ENCODE measurements at places on chromosomes 6 and 20.

- no peak for DNase-seq
These were observed 174.5 kb downstream of the SOX4 start for GRCh38 chr6:21767891-21768648.

DNA sequence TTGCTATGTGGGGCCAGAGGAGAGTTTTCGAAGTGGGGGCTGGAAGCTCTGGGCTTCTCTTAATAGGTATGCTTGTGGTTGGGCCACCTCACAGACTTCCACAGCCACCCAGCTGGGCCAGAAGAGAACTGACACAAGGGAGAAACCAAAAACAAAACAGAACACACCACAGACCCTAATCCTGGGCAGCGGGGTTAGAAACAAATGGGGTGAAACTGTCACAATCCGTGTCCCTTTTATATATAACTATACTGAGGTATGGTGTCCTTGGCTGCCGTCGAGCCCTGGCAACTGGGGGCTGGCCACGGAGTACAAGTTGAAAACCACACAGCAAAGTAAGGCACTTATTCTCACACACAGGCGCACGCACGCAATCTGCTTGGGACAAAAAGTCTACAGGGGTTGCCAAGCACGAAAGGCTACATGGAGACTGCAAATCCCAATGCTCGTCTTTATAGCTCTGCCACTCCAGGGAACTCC is 78.3 kb downstream of the TRAM2 start:
- no peak for DNase-seq

- no peak for DNase-seq
These were observed 36.8 kb upstream of the CDKAL1 start for GRCh38 chr6:20497216-20498040.

DNA sequence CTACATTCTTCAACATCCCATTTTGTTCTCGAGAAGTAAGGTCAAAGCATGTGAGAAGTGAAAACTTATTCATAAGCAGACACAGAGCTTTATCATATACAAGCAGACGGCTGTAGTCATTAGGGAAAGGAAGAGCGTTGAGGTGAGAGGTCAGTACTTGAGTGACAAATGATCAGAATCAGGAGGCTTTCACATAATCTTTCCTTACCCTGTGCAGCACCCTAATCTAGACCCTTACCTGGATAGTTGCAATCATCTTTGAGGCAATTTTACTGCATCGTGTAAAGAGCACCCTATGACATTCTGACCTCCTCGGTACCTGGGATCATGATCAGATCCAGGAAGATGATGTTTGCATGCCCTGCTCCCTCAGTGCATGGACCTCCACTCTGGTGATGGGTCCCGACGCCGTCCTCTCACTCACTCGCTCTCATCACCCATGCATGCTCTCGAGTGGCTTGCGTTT is 62.7 kb downstream of the RNF182 start:
- DNase-seq, result no peak

DNA sequence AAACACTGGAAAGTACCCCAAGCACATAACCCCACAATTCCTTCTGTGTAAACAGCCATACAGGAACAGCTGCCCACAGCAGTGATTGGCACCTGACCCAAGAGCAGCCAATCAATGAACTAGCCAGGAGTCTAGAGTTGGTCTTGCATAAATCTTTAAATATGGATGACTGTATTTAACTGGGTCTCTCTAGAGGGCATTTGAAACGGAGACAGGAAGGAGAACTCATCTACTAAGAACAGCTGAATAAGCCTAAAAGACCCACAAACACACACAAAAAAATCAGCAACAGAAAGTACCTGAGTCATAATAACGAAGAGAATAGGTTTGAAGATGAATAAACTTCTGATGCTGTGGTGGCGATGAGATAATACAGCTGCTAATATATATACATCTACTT is 49.0 kb upstream of the ASF1A start:
- no peak for DNase-seq

- DNase-seq, result no peak
These were observed 77.0 kb upstream of the MAP3K7 start for GRCh38 chr6:90663873-90664272.

DNA sequence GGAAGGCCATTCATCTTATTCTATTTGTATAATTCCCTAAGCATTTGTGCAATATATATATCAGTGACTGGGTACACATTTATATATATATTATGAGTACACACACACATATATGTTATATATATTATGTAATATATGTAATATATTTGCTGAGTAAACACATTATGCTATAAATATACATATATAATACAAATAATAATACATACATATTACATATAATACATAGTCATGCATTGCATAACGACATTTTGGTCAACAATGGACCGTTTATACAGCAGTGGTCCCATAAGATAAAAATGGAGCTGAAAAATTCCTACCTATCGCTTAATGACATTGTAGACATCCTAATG is 11.4 kb upstream of the TMEM170B start:
- no peak for DNase-seq

DNA sequence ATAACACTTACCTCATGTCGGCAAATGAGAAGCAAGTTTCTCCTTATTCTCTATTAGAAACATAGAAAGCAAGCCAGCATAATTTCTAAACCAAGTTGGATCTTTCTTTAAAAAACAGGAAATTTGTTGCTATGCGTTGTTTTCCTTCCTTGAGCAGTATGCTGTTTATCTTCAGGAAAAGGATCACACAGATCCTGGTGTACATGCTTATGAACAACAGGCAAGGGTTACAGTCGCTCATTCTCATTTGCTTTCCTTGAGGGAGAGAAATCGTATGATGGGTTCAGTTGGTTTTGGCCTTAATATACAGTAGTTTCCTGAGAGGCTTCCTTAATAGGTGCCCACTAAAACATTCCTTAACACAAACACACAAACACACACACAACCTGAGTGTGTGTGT is 118.8 kb downstream of the FYN start:
- no peak for DNase-seq

DNA sequence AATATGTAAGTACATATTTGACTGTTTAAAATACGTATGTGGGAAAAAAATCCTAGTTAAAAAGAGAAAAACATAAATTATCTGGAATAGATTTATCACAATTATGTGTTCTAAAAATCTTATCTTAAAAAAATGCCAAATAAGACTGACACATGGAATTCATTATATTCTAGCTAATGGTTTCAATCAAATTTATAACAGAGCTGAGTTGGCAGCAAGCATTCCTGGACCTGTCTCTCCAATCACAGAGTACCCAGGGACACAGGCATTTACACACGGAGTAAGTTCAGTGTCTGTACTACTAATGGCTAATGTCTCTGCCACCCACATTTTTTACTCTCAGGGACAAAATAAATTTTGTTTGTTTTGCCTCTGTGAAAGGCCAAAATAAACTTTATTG is 122.3 kb downstream of the RPS12 start:
- no peak for DNase-seq

- DNase-seq, result no peak
These were observed 129.5 kb upstream of the SUPT3H start for GRCh38 chr6:45507186-45507585.

DNA sequence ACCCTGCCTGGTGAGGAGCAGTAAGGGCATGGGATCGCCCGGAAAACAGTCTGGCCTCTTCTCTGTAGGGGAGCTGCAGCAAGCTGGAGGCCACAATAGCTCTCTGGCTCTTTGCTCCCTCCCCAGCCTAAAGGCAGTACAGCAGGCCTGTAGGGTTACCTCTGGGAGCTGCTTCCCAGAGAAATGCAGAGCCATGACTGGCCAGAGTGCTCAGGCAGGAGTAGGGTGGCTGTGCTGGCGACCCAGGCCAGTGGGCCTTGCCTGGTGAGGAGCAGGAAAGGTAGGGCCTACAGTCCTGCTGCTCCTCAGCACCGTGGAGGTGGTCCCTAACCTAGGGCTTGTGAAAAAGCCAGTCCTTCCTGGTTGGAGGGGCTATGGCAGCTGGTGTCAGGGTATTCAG is 129.9 kb upstream of the CHD6 start:
- DNase-seq, result no peak

- DNase-seq, result no peak
These were observed 2.6 kb downstream of the PCK1 start for GRCh38 chr20:57563522-57563921.

DNA sequence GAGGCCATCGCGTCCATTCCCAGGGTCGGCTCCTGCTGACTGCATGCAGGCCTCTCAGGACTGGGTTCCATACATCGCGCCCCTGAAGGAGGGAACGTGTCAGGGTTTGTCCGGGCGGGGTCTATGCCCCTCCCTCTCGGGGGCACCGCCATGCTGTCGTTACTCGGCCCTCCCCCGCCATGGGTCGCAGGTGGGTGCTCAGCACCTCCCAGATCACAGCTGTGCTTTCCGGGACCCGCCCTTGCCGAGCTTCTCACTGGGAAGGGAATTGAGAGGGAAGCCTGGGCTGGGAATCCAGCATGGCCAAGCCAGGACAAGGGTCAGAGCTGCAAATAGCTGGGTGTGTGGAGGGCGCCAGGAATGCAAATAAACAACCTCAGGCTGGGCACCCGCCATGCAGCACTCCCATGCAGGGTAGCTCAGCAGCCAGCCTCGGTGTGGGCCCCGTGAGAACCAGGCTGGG is at the start of gene FRMD1:
Gene FRMD1, minus strand, starts transcription at position 270 of the 463 bp plus-strand sequence. Its CDS starts 118 bp downstream, at position 152.
- no peak for DNase-seq

- no peak for DNase-seq
These were observed 32.6 kb upstream of the TULP4 start for GRCh38 chr6:158279615-158280014.

DNA sequence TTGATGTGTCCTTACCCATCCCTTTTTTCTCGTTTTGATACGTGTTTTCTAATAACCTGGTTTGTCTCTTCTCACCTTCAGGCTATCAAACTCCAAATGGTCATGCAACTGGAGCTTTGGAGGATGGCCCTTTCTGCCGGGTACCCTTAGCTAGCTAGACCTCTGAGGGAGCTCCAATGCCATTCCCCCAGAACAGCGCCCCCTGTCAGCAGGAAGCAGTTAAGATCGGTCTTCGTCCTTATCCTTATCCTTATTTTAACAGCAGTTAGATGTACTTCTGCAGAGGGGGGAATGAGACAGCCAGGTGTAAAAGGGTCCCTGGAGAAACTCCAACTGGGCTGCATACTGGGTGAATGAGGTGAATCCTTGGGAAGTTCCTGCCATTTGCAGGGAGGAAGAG is 37.2 kb downstream of the SEL1L2 start:
- DNase-seq, result no peak

DNA sequence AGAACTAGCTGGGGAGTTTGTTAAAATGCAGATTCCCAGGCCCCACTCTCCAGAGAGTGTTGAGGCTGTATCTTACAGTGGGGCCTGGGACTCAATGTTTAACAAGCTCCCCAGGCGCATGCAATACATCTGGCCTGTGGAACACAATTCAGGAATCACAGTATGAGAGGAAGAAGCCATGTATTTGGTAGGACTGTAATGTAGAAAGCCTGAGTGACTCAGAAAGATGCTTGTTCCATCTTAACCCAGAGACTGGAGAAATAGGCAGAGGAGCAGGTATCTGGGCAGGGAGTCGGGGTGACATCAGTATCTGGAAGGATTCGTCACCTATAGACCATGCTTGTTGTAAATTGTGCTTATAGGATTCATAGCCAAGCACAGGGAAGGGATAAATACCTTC is 90.5 kb downstream of the UNC5CL start:
- DNase-seq, result no peak

- no peak for DNase-seq
These were observed 42.6 kb upstream of the SCML4 start for GRCh38 chr6:107866606-107867301.

GRCh38 chr20:35947489-35947888 is 6.8 kb downstream of the SCAND1 start:
- DNase-seq, result no peak

DNA sequence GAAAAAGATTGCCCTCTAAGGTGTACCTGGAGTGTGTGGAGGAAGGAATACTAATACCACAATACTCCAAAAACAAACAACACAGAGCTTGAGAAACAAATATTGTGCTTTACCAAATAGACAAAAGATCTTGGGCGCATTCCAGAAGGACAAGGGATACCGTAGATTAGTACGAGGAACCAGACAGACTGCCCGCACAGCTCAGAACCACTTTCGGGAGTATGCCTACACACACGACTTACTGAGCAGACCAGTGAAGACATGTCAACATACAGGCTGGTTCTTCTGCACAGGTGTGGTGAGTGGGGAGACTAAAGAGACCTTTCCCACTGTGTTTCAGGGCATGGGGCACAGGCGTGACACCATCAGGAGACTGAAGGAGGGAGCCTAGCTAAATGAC is 15.8 kb upstream of the FOXQ1 start:
- no peak for DNase-seq

- DNase-seq, result no peak
These were observed 392.1 kb upstream of the HSF2 start for GRCh38 chr6:122007339-122007738.

DNA sequence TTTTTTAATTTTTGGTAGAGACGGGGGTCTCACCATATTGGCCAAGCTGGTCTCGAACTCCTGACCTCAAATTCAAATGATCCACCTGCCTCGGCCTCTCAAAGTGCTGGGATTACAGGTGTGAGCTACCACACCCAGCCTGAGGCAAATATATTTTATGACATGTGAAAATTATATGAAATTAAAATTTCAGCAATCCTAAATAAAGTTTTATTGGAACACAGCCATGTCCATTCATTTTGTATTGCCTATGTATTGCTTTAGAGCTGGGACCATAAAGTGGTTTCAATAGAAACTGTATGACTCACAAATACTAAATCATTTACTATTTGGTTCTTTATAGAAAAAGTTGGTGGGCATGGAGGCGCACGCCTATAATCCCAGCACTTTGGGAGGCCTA is 32.0 kb upstream of the GCM1 start:
- DNase-seq, result no peak

DNA sequence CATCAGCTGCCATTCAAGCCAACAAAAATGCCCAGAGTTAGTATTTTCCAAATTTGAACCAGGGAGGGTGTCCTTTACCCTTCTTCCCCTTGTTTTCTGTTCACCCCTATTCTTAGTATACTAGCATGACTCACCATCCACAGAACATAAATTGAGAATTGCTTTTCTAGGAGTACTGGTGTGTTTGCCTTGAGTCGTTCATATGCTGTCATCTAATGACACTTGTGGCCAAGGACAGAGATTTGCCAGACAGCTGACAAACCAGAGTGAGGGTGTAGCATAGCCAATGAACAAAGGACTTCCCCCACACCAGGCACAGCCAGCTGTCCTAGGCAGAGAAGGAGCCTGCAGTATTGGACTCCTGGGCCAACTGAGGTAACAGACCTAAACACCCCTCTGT is 62.2 kb downstream of the FILIP1 start:
- DNase-seq, result no peak

DNA sequence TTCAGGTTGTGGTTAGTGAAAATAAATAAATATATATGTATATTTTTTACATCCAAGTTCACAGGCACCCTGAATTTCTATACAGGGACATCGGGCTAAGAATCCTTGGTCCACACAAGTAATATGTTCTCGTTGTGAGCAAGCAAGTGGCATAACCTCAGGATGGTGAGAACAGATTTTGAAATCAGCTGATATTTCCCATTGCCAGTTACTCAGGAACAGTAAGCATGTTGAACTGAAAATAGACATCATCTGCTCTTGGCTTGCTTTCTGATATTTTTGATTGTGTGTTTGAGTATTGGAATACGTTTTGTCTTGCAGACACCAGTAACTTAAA is 87.7 kb downstream of the TRMT6 start:
- no peak for DNase-seq
